Glomerular endothelial cell (primary cell): ENCODE measurements at places on chromosomes 2 and 18.
A peak's percentile ranks its signal among the peaks of the same experiment; 100 is the strongest.

- DNase-seq: no peak
Observed at GRCh38 chr18:41579185-41579584, 375.8 kb upstream of the PIK3C3 start.

DNA sequence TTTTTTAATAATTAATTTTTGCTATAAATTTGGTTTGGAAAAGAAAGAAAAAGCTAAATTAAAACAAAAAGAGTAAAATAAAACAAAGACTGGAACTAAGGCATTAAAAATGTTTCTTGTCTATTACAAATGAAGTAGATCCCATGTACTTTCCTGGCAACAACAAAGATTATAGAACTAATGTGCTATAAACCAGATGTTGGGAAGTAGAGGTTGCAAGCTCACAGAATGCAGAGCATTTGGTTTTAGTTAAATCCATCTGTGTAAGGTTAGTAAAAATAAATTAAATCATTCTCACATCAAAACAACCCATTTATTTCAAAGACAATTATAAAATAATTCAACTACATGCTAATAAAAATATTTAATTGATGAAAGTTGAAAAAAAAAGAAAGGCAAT lies 157.2 kb upstream of the ZC3H15 start:
- DNase-seq: no peak

- DNase-seq: no peak
Observed at GRCh38 chr2:28952836-28953211, 28.3 kb upstream of the TOGARAM2 start.

- DNase-seq: no peak
Observed at GRCh38 chr2:198498516-198498915, 694.1 kb downstream of the PLCL1 start.

DNA sequence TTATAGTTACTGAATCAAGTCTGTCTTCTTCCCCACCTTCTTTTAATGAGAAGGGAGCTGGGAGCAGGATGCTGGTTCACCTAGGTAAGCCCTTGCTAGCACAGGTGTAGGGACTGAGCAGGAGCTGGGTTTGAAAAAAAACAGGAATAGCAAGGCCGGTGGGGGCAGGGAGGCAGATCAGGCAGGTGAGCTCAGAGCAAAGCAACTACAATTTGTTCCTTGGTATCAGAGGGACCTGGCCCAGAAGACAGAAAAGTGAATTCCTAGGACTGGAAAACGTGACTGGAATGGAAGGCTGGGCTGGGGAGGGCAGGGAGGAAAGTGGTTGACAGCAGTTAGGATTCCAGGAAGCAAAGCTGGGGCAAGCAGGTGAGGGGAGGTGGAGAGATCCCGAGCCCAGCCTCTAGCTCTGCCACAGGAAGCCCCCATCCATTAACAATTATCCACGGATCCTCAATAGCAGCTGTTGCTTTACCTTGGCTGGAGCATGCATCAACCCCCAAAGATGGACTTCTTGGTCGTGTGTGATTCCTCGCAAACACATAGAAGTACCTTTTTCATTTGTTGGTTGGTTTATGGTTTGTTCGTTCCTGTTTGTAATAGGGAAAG lies 118.4 kb downstream of the LNPK start:
- DNase-seq: no peak

DNA sequence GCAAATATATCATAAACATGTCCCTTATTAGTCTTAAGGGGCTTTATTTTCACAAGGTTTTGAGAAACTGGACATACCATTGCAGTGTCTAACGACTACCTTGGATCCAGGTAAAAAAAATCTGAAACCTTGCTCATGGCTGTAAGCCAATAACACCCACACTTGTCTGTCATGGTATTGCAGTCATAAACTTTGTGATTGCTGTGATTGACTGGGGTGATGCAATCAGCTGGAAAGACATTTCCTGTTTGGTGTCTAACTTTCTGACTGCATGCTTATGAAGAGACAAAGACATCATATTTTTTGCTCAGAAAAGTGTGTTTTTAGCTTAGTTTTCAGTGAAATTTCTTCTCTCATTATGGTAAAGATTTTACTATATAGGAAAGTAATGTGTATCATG lies 635.0 kb downstream of the TSN start:
- no peak for DNase-seq

GRCh38 chr18:39489431-39489830 lies 1923.8 kb upstream of the CELF4 start:
- DNase-seq: no peak

GRCh38 chr2:123528996-123529707 lies 495.9 kb upstream of the CNTNAP5 start:
- no peak for DNase-seq

DNA sequence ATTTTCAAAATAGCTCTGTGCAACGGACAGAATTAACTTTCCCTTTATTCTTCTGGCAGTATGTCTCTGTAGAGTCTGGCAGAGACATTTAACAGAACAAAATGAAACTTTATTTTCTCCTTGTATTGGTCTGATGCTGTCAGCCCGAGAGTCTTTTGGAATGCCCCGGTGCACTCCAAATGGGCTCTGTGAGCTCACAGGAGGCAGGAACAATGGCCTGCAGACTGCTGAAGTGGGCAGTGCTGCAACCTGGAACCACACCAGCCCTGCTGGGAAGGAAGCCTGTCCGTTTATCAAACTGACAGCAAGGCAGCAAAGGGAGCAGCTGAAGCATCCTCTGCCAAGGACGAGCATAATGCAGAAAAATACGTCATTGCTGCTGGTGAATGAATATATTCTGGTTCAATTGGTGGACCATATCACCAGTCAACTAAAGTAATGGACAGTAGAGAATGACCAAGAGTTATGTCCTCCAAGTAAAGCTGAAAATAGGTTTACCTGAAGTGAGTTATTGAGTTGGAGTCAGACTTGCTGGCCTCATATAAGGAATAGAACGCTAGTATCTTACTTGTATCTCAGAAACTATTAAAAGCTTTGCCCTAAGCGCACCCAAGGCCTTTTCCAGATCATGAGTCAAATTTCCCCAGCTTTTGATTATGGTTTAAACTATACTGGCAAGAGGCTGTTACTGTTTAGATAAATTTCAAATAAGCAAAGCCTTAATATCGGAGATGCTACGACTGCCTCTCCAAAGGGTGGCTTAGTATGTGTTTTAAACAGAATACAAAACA lies 207.6 kb upstream of the TANK start:
- no peak for DNase-seq

DNA sequence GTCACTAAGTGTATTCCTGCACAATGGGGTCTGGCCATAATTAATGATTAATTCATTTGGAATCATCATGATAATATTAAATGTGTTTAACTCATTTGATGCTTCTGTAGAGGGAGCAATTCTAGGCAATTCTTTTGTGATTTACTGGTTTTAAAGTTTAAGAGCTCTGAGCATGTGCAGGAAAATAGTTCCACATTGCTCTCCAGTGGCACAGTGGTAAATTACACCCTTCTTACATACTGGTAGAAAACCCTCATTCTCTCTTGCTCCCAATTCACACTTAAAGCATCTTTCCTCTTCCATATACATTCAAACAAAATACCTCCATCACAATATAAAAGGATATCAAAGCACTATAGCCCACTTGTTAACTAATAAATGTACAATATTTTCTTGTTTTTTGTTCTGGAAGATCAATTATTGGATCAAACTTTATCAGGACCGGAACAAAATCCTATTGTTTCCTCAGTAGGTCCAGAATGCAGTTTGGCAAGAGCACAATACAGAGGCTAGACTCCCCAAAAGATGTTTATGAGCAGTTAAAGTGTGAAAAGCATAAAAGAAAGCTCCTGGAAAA lies 844.3 kb downstream of the MBD2 start:
- DNase-seq: peak; percentile 25

GRCh38 chr2:69815717-69816116 lies 13.7 kb upstream of the GMCL1 start:
- DNase-seq: no peak

GRCh38 chr2:66432801-66433694 lies 1.9 kb upstream of the MEIS1 start:
- peak; percentile 82 for DNase-seq

DNA sequence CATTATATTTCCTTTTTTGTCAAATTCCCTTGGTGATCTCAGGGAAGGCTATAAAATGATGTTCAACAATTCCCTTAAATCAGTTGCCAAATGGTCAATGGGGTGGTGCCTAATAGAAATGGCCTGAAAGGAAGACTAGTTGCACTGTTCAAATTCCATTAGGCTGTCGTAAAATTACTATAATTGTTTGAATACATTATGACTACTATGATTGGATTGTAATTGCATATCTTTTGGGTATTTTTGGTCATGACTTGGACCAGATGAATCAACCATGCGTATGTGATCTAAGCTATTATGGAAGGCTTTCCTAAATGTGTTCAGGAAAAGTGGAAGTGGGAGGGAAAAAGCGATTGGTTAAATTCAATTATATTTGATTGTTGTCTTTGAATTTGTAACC lies 41.3 kb upstream of the KCNE4 start:
- no peak for DNase-seq

DNA sequence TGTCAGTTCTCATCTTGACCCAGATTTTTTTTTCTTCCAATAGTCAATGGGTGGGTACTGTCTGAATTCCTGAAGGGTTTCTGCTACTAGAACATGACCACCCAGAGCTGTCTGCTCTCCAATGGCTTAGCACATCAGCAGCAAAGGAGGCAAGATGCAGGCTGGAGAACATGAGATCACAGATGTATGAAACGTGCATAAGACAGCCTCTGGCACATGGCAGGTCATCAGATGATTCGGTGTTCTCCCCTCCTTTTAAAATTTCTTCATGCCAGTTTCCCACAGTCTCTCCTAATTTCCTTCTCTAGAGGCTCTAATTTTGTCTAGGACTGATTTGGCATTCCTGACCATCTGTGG lies 359.3 kb upstream of the TNP1 start:
- DNase-seq: no peak

- DNase-seq: no peak
Observed at GRCh38 chr2:217451666-217452065, 551.1 kb downstream of the TNS1 start.

- no peak for DNase-seq
Observed at GRCh38 chr2:144479659-144480058, 40.3 kb downstream of the ZEB2 start.

DNA sequence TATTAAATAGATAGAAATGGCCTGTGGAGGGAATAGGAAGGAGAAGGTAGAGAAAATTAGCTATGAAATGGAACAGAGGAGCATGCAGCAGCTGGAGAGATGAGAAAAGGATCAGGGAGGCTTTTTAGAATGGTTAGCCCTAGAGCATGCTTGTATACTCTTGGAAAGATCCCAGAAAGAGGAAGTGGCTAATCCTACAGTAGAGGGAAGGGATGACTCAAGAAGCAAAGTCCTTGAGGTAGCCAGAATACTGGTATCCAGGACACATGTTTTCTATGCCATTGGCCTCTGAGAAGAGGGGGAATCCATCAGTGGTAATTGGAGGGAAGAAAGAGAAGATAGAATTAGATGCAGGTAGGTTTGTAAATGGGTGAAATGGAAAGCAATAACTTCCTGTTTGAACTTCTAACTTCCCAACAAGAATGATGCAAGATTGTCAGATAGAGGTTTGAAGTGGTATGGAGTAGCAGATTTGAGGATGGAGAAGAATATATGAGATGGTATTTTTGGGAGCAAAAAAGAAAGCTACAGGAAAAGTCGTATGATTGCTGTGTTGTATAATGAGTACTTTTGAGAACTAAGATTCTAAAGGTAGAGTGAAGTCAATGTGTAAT lies 17.1 kb upstream of the OSBPL6 start:
- DNase-seq: no peak

GRCh38 chr2:217075268-217076057 lies 215.6 kb upstream of the TNP1 start:
- DNase-seq: no peak

- DNase-seq: no peak
Observed at GRCh38 chr2:96558485-96558884, 21.9 kb downstream of the ARID5A start.

GRCh38 chr2:233084488-233084887 lies 24.3 kb downstream of the INPP5D start:
- DNase-seq: peak; percentile 96

GRCh38 chr18:62521593-62521992 lies 1.2 kb upstream of the ZCCHC2 start:
- no peak for DNase-seq

GRCh38 chr2:48756289-48756688 lies 765 bp upstream of the LHCGR start:
- DNase-seq: no peak

DNA sequence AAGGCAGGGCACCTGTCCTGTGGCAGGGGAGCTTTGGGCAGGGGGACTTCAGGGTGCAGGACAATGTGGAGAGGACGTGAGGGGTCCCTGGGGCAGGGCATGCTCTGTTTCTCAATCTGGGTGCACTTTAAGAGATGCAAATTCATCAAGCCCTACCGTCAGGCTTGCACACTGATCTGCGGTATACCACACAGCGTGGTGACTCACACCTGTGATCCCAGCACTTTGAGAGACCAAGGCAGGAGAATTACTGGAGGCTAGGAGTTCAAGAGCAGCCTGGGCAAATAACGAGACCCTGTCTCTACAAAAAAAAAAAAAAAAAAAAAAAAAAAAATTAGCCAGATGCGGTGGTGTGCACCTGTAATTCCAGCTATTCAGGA lies 10.2 kb upstream of the GPC1 start:
- DNase-seq: no peak

DNA sequence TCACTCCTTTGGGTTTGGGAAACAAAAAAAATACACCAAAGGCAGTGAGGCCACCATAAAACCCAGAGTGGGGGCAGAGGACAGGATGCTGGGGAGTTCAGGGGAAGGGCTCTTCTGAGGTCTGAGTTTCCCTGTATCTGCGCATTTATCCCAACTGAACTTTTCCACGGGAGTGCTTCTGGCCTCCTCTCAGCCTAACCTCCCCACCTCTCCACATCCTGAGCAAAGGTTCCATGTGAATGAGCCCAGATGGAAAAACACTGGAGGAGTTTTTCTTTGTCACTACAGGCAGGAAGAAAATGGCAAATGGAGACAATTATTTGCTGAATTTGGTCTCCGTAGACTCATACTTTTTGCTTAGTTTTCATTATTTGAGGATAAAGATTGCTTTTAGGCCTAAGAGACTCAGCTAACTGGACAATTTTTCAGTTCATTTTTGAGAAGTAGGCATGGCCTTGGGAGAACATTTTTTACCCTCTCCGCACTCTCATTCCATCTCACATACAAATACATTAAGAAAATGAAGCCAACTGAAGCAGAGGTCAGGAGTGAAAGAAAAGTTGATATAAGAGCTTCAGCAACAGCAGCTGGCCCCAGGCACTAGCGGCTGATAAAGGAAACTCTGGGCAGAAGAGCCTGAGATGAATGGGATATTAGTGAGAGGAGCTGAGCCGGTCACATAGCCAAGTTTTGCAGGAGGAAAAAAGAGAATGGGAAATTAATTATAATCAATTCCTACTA lies 82.6 kb upstream of the CYP1B1 start:
- DNase-seq: no peak

DNA sequence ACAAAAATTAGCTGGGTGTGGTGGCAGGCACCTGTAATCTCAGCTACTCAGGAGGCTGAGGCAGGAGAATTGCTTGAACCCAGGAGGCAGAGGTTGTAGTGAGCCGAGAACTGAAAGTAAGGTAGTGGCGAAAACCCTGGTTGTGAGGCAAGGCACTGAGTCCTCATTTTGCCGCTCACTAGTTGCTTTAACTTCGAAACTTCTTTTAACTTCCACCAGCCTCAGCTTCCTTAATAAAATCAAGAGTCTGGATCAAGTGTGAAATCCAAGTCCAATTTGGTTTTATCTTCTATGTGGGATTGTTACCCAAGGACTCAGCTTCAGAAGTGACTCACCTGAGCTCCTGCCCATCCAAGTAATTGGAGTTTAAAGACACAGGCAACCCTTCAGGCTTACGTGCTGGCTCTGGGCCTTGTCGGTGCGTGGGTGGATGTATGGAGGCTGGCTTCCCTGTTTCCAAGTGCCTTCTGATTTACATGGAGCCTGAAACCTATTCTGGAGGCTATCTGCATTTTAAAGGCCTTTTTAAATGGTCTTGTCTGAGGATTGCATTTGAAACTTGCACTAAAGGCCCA lies 374.2 kb upstream of the ID2 start:
- DNase-seq: no peak
